ENCODE measurements at places on chromosomes 16 and 17.
A peak's percentile ranks its signal among the peaks of the same experiment; 100 is the strongest.

DNA sequence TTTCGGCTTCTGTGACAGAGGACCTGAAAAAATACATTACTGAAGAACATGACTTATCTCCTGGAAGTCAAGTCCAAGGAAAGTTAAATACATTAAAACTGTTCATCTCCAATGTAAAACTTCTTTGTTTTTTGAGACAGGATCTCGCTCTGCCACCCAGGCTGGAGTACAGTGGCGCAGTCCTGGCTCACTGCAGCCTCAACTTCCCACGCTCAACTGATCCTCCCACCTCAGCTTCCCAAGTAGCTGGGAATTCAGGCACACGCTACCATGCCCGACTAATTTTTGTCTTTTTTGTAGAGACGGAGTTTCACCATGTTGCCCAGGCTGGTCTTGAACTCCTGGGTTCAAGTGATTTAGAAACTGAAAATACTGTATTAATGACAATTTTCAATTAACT, 9.7 kb upstream of the TERB1 start:
- no peak for DNase-seq

DNA sequence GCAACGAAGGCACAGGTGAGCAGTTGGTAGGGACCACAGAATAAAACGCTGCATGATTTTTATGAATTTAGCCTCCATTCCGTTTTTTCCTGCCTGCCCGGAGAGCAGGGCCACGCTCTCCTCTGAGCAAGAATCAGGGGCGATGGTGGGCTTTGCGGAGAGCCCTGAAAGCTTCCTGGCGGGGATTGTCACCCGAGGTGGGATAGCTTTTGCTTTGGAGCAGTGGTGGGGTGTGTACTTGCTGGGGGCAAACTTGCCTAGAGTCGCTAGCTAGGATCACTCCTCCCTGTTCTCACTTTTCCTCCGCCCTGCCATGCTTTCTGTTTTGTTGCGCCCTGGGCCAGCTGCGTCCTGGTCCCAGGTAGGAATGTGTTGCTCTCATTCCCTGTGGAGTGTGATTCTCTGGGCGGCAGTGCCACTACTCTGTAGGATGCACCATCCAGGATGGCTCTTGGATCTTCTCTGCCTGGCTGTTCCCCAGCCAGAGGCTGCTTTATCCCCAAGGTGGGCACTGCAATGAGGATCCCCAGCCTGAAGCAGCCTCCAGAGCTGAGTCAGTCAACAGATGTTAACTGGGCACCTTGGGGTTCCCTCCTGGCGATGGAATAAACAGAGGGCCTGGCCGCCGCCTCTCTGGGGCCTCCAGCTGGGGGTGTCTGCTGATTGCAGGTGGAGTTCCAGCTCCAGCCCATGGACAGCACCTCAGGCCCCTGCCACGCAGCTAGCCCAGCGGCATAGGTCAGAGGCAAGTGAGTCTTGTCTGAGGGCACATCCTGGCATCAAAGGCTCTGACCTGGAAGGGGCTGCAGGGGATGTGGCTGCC, 360.9 kb upstream of the TNRC6C start:
- DNase-seq, result no peak

- no peak for DNase-seq
Measured at GRCh38 chr16:17329391-17329790, 141.4 kb downstream of the XYLT1 start.

DNA sequence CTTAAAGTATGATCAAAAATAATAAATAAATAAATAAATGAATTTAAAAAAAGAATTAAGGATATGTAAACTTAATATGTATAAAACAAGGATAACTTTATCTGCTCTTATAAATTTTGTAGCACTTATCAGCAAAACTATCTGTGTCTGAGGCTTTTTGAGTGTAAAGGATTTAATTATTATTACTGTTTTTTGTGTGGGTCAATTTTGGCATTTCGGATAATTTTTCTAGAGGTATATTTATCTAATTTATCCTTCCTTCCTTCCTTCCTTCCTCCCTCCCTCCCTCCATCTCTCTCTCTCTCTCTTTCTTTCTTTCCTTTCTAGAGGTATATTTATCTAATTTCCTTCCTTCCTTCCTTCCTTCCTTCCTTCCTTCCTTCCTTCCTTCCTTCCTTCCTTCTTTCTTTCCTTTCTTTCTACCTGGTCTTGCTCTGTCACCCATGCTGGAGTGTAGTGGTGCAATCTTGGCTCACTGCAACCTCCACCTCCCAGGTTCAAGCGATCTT, 120.8 kb downstream of the ABCA8 start:
- DNase-seq, result no peak

- DNase-seq, result no peak
Measured at GRCh38 chr16:66858740-66859396, 14.7 kb downstream of the CA7 start.

DNA sequence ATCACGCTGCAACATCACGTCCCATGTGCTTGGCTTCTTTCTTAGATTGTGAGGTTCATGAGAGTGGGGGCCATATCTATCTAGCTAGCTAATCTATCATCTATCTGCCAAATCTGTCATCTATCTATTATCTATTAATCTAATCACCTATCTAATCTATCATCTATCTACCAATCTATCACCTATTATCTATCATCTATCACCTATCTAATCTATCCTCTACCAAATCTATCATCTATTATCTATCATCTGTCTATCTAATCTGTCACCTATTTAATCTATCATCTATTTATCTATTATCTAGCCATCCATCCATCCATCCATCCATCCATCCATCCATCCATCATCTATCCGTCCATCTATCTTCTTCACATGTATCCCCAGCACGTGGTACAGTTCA, 14.2 kb downstream of the COX6A2 start:
- no peak for DNase-seq

DNA sequence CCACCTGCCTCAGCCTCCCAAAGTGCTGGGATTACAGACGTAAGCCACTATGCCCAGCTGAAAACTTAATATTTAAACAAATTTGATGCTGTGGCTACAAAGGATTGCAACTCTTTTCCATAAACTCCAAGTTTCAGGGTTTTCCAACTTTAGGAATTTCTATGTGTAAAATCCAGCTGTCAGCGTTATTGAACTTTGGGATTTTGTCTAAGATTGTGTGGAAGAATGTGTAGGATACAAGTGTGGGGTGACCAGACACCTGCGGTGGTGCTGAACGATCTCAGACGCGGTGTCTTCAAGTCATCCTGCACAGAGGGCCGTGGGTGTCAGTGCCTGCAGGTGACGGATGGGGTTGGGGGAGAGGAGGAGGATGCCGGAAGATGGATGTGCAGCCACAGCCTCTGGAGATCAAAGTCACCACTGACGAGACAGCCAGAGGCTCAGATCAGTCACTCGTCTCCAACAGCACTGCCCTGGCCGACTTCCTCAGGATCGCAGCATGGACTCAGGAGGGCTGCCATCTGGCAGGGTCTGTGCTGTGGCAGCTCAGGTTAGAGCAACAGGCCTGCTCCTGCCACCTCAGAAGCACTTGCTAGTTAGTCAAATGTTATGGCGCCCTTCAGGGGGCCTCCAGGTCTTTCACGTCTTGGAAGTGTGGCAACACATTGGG, 13.0 kb downstream of the ACSF3 start:
- DNase-seq, result no peak

GRCh38 chr16:75942936-75943335, 216.6 kb upstream of the CPHXL start:
- DNase-seq, result no peak

- no peak for DNase-seq
Measured at GRCh38 chr17:40342504-40343218, 21.9 kb downstream of the GJD3 start.

DNA sequence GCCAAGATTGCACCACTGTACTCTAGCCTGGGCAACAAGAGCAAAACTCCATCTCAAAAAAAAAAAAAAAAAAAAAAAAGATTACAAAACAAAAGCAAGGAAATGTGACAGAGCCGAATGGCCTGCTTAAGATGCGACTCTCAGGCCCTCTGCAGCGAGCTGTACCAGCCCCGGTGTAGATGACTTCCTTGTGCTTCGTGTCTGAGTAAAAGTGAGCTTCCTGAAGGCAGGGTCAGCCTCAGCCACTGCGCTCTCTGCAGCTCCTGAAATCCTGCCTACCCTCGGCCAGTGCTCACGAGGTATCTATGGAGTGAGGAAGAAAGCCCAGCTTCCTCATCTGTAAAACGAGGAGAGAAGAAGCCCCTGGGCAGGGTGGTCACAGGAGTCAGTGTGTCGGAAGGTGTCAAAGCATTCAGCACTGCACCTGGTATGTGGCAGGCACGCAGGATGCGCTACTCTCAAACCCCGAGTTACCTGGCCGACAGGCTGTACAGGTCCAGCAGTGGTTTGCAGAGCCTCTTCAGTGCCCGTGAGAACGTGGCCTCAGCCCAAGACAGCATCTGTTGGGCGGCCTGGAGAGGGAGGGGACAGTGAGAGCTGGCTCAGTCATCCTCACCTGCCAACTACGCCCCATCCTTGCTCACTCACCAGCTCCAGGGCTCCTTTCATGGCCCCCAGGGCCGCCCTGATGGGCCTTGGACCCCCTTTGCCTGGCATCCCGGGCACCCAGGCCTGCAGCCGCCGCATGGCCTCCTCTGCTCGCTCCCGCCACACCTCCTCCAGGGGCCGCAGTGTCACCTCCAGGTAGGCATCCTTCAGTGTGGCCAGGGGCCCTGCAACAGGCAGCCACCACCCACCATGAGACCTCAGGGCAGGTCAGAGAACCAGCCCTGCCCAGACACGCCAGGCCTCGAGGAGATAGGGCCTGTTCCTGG, 44.6 kb downstream of the RMI2 start:
- DNase-seq, result peak; percentile 18

GRCh38 chr16:3173892-3174617, 13.9 kb upstream of the OR1F1 start:
- DNase-seq, result no peak

DNA sequence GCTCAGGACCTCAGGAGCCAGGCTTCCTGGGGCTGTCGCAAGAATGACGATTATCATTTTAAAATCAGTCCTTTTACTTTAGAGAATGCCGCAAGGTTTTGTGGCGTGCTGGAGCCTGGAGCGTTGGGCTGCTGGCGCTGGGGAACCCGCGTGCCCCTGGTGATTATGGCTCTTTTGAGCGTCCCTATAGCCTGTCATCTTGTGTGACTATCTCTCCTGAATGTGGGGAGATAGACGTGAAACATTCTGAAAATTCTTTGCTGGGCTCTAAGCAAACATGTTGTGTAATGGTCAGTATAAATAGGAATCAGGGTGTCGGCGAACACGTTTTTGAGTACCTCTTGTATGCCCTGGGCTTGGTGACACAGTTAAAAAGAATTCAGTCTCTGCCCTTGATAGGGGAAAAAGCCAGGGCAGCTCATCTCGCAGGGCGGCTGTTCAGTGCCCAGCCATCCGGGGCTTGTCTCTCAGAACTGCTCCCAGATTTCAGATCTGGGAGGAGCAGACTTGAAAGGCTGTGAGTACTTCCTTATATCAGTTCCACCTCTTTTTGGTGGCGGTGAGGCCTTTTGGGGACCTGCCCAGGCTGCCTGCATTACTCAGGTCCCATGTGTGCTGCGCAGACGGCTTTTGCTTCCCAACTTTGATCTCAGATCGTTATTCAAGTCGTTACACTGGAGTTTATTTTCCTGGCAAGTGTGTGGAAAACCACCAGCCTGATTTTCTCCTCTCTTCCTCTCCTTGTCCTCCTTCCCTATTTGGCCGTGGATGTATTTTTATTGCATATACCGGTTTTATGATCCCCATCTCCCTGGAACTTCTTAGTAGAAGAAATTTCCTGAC, 973 bp downstream of the SLC7A6 start:
- DNase-seq, result peak; percentile 69

DNA sequence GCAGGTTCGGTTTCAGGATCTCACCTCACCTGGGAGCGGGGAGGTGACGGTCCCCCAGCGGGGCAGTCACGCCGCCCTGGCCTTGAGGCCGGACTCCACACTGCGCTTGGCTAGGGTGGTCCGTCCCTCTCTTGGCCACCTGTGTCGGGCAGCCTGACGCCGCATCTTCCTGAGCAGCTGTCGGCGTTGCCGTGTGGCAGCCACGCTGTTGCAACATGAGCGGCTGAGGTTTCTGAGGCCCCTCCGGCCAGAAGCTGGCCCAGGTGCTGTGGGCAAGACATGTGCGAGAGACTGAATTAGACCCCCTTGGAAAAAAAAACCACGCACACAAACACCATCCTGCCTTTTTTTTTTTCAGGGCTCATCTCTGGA, 49.2 kb downstream of the IRF8 start:
- DNase-seq, result no peak

- DNase-seq, result no peak
Measured at GRCh38 chr17:60926466-60927183, 249.0 kb downstream of the BCAS3 start.

- DNase-seq, result no peak
Measured at GRCh38 chr16:25260416-25260815, 2.8 kb upstream of the ZKSCAN2 start.

GRCh38 chr16:14418795-14419225, 211.2 kb downstream of the PARN start:
- DNase-seq, result no peak
